ENCODE measurements at places on chromosomes 5 and 9.

DNA sequence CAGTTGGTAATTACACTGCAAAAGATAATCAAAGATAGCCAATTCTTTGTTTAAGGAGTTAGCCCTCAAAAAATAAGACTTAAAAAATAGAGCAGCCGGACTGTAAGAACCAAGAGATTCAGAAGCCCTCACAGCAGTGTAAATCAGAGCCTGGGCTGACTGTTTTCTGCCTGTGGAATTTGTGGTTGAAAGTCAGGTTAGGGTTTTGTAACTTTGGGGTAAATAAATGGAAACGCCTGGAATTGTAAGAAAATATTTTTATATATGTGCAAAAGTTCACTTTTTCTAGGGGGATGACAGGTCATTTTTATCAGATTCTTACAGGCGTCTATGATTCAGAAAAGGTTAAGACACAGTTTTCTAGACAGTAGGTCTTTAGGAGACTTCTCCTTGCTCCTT lies 35.6 kb downstream of the KLHL3 start:
- DNase-seq: no peak

- no peak for DNase-seq
Observed at GRCh38 chr5:165410476-165410875, 1905.1 kb downstream of the MAT2B start.

DNA sequence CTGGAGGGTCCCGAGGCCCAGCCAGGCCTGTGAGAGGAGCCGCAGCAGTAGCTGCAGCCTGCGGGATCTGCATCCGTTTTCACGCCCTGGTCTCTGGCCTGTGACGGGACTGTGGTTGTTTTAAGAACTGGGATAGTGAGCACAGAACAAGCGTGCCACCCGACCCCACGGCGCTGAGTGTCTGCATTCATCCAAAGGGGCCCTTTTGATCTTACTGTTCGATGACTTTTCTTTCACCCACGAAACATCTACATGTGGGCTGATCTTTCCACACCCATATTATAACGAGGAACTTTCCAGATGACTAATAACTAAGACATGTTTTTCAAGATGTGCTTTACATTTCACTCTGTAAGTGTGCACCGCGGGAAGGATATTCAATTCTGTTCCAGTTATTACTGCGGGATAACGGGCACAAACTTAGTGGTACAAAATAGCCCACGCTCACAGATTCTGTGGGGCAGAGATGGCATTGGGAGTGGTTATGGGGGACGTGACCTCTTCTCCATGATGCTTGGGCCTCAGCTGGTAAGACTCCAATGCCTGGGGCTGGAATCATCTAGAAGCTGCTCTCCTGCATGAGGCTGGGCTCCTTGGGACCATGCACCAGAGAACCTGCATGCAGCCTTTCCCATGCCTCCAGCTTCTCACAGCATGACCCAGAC lies 165.0 kb downstream of the SYK start:
- no peak for DNase-seq

DNA sequence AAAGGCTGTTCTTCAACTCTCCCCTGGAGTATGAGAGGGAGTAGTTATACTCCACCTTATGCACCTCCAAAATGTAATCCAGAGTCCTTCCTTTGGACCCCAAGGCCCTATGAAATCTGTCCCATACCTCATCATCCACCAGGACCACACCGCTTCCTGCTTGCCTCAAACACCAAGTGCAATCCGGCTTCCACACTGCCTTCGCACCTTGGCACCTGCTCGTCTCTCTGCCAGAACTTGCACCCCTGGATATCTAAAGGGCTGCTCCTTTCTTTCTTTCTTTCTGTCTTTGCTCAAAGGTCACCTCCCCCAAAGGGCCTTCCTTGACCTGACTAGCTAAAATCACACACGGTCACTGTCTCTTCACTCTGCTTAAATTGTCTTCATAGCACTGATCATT lies 63.9 kb upstream of the SHB start:
- DNase-seq: no peak

GRCh38 chr9:111039231-111039906 lies 1.1 kb upstream of the LPAR1 start:
- peak; percentile 12 for DNase-seq

- DNase-seq: no peak
Observed at GRCh38 chr9:88587885-88588649, 53.1 kb downstream of the NXNL2 start.

DNA sequence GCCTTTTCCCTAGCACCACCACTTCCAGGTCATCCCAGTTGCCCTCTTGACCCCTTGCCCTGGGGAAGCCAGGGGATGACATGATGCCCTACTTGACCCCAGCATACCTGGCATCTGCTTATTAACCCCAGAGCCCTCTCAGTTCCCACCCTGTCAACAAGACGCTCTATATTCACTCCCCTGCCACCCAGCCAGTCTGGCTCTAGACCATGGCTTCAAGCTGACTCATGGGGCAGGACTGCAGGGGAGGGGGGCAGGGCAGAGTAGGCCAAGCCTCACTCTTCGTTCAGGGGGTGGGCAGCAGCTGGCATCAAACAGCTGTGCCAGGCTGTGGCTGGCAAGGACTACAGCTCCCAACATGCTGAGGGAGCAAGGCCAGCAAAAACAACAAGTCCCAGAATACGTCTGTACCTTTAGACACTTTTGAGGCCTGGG lies 5.3 kb downstream of the ATOSB start:
- DNase-seq: no peak

GRCh38 chr9:114174876-114175771 lies 19.8 kb downstream of the COL27A1 start:
- no peak for DNase-seq

DNA sequence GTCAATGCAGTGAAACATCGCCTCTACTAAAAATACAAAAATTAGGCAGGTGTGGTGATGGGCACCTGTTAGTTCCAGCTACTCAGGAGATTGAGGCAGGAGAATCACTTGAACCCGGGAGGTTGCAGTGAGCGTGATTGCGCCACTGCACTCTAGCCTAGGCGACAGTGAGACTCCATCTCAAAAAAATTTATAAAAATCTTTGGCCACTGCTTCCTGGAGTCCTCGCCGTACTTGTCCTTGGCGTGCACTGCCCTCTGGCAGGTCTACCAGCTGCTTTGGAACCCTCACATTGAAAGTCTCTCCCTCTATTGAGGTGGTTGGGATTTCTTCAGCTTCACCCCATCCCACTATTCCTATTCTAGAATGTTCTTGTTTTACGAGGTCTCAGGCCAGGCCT lies 25.0 kb downstream of the DYNC2I2 start:
- no peak for DNase-seq

DNA sequence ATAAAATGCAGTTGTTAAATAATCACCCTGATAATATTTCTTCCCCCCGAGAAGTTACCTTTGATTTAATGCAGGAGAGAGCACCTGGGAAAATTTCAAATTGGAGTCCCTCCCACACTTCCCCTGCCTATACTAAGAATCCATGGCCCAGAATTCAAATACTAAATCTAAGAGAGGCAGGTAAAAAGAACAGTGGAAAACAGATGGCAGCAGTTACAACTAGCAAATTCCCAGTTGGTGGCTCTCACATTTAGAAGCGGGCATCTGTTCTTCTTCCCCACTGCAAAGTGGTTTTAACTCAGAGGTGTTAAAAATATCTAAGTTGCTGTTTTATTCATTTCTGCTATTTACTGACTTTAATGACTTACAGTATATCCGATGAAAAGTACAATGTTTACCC lies 210.4 kb upstream of the ELAVL2 start:
- DNase-seq: no peak

DNA sequence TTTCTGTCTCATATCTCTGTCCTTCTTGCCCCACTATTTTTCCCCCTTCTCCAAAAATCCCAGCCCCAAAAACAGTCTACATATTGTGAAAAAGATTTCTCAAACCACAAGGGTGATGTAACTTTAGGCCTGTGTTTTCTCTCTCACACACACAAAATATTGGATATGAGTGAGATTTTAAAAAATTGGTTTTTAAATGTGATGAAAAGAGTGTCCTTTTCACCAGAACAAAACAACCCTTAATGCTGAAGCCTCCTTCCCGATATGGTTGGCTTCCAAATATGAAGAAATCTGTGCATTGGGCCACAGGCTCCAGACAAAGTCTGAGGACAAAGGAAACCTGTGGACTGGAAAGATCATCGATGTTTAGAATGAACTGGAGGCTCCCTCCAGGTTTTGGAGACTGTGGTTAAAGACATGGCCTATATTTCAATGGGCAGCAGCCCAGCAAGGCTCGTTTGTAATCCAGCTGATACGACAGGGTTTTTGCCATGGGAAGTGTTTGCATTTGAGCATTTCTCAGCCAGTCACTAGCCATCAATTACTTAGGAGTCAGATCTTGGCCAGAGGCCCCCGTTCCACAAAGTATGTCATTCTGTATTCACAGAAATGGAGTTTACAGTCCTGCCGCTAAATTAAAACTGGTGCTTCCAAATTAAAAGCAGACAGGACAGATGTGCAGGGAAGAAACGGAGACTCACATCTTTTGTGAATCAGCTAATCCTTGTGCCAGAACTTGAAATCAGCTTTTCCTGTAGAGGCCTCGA lies 546.3 kb downstream of the EBF1 start:
- DNase-seq: no peak

DNA sequence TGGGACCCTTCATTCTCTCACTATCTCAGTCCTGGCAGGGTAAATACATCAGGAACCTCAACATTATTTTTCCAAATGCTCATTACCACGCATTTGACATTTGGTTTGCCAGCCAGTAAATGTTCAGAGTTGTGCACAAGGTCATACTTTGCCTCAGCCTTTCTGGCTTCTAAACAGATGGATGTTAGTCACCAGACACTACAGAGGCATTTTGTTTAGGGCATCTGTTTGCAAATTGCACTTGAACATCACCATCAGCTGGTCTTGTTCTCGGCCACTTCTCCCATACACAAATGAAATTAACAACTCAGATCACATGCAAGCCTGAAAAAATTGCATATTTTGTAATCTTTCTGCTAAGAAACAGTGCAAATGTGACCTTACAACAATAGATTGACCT lies 75.0 kb upstream of the SLC1A1 start:
- DNase-seq: no peak

DNA sequence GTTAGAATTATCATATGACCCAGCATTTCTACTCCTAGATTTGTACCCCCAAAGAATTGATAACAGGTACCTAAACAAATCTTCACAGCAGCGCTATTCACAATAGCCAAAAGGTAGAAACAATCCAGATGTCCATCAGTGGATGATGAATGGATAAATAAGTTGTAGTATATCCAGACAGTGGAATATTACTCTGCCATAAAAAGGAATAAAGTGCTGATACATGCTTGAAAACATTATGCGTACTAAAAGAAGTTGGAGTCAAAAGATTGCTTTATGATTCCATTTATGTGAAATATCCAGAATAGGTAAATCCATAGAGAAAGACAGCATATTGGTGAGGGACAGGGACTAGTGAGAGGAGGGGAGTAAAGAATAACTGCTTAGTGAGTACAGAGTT lies 26.0 kb downstream of the MTREX start:
- DNase-seq: no peak

DNA sequence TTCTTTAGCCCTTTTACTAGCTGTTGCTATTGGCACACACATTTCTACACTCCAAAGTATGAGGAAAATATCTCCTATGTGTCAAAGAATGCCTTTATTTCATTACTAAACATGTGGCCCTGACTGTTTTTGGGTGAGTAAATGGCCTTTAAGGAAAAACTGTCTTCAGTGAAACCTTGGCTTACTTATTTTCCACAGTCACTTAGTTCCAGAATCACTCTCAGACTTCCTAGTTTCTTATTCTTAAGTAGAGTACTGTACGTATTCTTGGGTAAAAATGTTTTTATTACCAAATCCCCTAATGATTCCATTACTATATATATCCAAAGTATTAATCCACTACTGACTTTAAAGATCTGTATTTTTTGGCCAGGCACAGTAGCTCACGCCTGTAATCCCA lies 27.5 kb downstream of the ERP44 start:
- no peak for DNase-seq

DNA sequence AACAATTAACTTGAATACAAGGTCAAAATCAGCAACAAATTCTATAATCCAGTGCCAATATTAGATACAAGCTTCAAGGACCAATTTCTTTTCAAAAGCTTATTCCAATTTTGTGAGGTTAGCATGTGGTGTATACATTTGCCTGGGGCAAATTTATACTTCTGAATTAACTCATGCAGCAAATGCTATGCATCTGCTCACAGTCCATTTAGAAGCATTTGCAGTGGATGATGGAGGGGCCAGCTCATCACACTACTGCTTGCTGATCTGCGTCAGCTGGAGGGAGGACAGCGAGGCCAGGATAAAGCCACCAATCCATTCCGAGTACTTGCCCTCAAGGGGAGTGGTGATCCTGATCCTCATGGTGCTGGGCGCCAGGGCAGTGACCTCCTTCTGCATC lies 474.3 kb upstream of the KIF2A start:
- DNase-seq: no peak

GRCh38 chr9:81915801-81916505 lies 12.3 kb upstream of the SPATA31D4 start:
- DNase-seq: no peak

DNA sequence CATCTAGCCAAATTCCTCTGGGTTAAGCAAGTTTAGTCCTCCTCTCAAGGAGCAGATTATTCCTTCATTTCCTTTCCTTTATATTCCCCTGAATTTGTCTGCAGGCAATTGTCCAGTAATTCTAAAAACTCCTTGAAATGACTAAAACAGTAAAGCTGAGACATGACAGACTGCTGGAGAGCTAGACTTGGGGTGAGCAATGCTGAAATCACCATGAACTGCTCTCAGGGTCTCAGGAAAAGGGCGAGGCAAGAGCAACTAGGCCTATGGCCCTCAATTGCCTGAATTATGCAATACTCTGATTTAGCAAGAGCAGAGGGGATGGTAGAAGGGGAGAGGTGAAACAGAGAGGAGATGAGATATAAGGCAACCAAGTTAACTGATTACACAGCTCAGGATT lies 172.9 kb upstream of the NREP start:
- DNase-seq: no peak

DNA sequence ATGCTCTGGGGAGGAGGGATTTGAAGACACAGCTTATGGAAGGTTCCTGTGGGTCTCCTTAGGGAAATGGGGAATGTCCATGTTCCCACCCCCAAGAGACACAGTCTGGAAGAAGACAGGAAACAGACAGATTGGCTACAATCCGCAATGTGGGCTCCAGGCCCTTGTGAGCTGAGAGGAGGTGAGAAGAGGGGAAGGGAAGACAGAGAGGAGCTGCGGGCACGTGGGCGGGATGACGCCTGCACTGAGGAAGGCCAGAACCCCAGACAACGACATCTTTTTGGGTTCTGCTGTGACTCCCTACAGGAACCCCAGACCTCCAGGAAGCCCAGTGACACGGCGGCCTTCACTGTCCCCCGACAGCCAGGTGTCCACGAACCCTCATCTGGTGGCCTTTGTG lies 29.9 kb upstream of the NKD2 start:
- DNase-seq: no peak

GRCh38 chr9:27124151-27124550 lies 15.1 kb downstream of the TEK start:
- no peak for DNase-seq

DNA sequence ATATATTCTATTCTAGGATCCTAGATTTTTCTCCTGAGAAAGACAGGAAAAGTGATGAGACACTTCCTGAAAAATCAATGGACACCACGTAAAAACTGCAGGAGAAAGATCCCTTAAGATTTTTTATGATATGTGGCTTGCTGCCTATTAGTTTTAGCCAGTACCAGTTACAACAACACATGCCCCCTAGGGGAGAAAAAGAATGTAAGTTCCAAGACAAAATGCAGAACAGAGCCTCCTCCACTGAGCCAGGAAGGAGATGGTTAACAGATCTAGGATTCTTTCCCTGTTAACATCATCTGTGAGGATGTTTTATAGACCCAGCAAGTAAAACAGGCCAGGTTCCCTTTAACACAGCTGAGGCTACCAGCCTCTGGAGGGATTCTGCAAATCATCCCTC lies 574.7 kb downstream of the TLE4 start:
- no peak for DNase-seq

All from nephron progenitor cell (in vitro differentiated cells).